ENCODE measurements at places on chromosomes 3 and 15. TPM values are rescaled to one million over a fixed set of nuclear protein-coding genes. Genes with fewer than 3 reads are reported as not detected.
A peak's percentile ranks its signal among the peaks of the same experiment; 100 is the strongest.

DNA sequence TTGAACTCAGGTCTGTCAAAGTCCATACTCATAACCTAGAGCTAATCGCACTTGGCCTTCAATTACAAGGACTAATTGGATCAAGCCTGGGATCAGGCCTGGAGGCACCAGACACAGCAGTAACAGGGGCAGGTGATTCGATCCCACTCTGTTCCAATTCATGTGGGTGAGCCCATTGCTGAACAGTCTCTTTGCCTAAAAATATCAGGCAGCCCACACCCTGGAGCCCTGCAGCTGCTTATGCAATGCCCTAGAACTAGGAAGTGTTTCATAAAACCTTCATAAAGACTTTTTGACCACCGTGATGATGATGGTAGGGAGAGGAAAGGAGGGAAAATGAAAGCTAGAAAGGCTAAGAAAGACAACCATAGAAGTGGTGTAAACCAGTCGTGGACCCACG lies 47.8 kb upstream of the NEO1 start:
- peaks cover 11% of the 10 kb centered on the region for H3K4me1 ChIP-seq
- no peak for DNase-seq
- H3K27me3 ChIP-seq = no peaks in the 10 kb centered on the region
- H3K27ac ChIP-seq = no peak overlapping the region
- H3K36me3 ChIP-seq = no peaks in the 10 kb centered on the region

DNA sequence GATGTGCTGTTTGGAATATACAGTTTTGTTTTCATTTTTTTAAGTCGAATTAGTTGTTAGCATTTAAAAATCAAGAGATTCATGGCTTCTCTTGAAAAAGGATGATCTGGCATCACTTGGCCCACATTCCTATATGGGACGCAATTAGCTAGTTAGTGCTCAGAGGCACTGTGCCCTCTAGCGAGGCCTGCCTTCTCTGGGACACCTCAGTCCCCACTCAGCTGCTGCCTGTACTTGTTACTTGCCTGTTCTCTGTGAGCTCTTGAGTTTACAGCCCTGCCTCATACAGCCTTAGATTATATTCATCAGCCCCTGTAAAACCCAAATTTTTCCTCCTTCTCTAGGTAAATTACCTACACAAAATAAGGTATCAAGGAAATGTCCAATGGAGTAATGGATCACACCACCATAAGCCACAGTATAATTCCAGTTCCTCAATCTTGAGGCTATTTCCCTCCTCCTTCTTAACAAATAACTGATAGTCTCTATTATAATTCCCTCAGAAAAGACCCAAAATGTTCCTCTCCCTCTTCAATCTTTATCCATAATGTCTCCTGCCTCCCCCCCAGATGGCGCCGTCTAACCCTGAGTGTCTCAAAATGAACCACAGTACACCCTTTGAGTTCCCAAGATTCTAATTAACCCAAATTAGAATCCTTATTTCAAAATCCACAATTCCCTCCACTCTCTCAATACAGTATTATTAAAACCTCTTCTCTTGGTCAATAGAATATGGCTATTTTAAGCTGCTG lies 2.7 kb downstream of the ZMAT3 start:
- H3K27ac ChIP-seq = no peak overlapping the region
- DNase-seq = no peak
- peaks cover 32% of the 10 kb centered on the region for H3K36me3 ChIP-seq
- no peak overlapping the region for H3K4me3 ChIP-seq

DNA sequence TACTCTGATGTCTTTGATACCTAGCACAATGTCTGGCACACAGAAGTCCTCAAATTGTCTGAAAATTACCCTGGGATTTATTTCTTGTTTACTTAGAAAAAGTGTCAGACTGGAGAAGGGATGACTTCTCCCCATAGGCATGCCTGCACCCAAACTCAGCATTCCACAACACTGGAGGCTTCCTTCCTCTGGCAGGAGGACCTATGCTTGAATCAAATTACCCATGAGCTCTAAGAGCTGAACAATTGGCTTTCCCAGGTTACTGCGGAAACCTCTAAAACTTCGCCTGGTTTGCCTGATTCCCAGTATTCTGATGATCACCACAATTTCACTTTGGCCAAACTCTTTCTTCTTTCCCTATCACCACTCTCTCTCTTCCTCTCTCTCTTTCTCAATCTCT lies 217.4 kb downstream of the DIPK2A start:
- DNase-seq = no peak
- H3K27ac ChIP-seq = no peak overlapping the region
- H3K27me3 ChIP-seq = no peaks in the 10 kb centered on the region
- H3K36me3 ChIP-seq = no peaks in the 10 kb centered on the region
- no peaks in the 10 kb centered on the region for H3K4me1 ChIP-seq

- peaks cover 18% of the 10 kb centered on the region for H3K4me1 ChIP-seq
- peak overlapping the region; percentile 6 for H3K4me3 ChIP-seq
- H3K27ac ChIP-seq = peak overlapping the region; percentile 83
Measured at GRCh38 chr3:41710646-41711388, 251.1 kb downstream of the ULK4 start.

GRCh38 chr3:138640537-138640936 lies 32.0 kb downstream of the FAIM start:
- DNase-seq = no peak
- no peak overlapping the region for H3K27ac ChIP-seq
- H3K4me3 ChIP-seq = no peak overlapping the region

DNA sequence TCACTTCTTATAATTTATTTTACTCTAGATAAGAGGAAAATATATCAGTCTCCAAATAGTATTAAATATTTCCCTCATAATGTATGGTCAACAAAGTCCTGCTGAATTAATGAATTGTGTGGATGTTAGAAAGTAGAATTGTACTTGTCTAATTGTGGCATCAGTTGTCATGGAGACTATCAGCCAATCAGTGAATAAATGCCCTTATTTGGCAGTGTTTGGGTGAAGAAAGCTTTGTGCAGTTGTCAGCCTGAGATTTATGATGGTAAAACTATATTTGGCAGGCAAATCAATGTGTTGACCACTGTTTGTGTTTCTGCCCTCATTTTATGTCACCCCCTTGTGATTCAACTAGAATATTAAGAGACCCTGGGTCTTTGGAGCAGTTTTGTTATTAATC lies 293.6 kb upstream of the MDFIC2 start:
- H3K27ac ChIP-seq = no peak overlapping the region
- no peak overlapping the region for H3K4me3 ChIP-seq
- H3K36me3 ChIP-seq = no peaks in the 10 kb centered on the region
- peaks cover 12% of the 10 kb centered on the region for H3K4me1 ChIP-seq
- no peaks in the 10 kb centered on the region for H3K27me3 ChIP-seq

DNA sequence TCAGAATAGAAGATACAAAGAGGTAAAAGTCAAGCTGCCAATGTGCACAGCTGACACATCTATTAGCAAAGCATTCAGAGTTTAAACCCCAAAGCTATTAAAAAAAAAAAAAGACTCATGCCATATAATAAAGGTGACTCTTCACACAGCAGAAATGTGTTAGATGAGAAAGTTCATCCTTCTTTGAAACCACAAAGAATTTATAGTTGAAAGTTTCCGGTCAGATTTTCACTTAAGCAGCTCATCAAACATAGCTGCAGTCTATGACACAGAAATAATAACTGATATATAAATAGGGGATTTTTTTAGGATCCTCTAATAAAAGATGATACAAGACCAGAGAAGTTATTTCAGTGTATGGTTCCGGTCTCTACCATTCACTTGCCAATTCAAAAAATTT lies 76.6 kb downstream of the WWTR1 start:
- peak overlapping the region; percentile 90 for H3K27ac ChIP-seq
- H3K36me3 ChIP-seq = no peaks in the 10 kb centered on the region
- H3K27me3 ChIP-seq = no peaks in the 10 kb centered on the region
- H3K4me3 ChIP-seq = no peak overlapping the region
- no peak for DNase-seq
- peaks cover 90% of the 10 kb centered on the region for H3K4me1 ChIP-seq

GRCh38 chr3:122258757-122259371 lies 66.2 kb upstream of the CSTA start:
- no peak overlapping the region for H3K27ac ChIP-seq
- H3K4me3 ChIP-seq = no peak overlapping the region
- no peaks in the 10 kb centered on the region for H3K36me3 ChIP-seq
- H3K4me1 ChIP-seq = 0 out of 2 replicates have a peak, but pooled peaks cover 6% of the 10 kb centered on the region

GRCh38 chr3:149554826-149555225 lies 80.3 kb downstream of the TM4SF4 start:
- no peak overlapping the region for H3K4me3 ChIP-seq
- DNase-seq = peak; percentile 72
- peaks cover 7% of the 10 kb centered on the region for H3K36me3 ChIP-seq

- H3K4me1 ChIP-seq = no peaks in the 10 kb centered on the region
- no peak overlapping the region for H3K27ac ChIP-seq
- H3K36me3 ChIP-seq = no peaks in the 10 kb centered on the region
- H3K4me3 ChIP-seq = no peak overlapping the region
Measured at GRCh38 chr3:34132069-34132692, 333.8 kb downstream of the PDCD6IP start.

DNA sequence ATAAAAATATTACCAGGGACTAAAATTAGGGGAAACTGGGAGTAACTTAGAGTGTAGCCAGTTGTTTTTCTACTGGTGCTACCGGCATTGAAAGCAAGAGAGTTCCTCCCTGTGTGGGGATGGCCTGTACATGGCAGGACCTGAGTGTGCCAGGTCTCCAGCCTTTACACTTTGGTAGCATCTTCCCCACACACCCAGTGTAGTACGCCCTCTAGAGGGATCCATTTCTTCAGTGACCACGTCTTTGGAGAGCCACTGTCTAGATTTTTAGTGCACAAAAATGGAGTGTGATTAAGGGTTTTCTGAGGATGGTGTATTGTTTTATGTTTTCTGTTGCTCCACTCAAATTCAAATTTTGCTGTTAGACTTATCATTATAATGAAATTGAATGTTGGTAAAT lies 507.0 kb upstream of the TPRG1 start:
- H3K4me3 ChIP-seq = no peak overlapping the region
- H3K4me1 ChIP-seq = peaks cover 5% of the 10 kb centered on the region
- H3K27me3 ChIP-seq = no peaks in the 10 kb centered on the region
- no peak for DNase-seq
- peaks cover 5% of the 10 kb centered on the region for H3K36me3 ChIP-seq

GRCh38 chr3:37181756-37182155 lies 7.4 kb upstream of the LRRFIP2 start:
- H3K27ac ChIP-seq = 0 out of 2 replicates have a peak overlapping the region, but pooled peaks have one; percentile 1
- no peaks in the 10 kb centered on the region for H3K27me3 ChIP-seq
- DNase-seq = no peak
- H3K36me3 ChIP-seq = peaks cover 24% of the 10 kb centered on the region
- no peak overlapping the region for H3K4me3 ChIP-seq
- H3K4me1 ChIP-seq = peaks cover 41% of the 10 kb centered on the region

DNA sequence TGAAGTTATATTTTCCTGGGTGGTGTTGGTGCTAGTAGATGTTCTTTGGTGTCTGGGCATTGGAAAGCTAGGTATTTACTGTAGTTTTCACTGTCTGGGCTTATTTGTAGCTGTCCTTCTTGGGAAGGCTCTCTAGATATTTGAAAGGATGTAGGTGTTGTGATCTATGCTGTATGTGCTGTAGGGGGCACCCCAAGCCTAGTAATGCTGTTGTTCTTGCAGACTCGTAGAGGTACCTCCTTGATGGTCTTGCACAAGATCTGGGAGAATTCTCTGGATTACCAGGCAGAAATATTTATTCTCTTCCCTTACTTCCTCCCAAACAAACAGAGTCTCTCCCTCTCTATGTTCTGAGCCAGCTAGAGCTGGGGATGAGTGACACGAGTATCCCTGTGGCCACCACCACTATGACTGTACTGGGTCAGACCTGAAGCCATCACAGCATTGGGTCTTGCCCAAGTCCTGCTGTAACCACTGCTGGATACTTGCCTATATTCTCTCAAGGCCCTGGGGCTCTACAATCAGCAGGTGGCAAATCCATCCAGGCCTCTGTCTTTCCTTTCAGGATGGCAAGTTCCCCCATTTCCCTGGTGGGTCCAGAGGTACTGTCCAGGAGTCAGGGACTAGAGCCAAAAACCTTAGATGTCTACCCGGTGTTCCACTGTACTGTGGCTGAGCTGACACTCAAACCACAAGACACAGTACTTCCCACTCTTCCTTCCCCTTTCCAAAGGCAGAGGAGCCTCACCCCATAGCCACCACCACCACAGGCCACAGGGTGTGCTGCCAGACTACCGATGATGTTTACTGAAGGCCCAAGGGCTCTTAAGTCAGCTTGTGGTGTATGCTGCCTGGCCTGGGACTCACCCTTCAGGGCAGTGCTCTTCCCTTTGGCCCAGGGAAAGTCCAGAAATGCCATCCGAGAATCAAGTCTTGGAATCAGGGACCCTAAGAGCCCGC lies 195.2 kb upstream of the DPPA4 start:
- no peaks in the 10 kb centered on the region for H3K4me1 ChIP-seq
- H3K27me3 ChIP-seq = no peaks in the 10 kb centered on the region
- DNase-seq = no peak
- no peak overlapping the region for H3K27ac ChIP-seq
- no peak overlapping the region for H3K4me3 ChIP-seq

DNA sequence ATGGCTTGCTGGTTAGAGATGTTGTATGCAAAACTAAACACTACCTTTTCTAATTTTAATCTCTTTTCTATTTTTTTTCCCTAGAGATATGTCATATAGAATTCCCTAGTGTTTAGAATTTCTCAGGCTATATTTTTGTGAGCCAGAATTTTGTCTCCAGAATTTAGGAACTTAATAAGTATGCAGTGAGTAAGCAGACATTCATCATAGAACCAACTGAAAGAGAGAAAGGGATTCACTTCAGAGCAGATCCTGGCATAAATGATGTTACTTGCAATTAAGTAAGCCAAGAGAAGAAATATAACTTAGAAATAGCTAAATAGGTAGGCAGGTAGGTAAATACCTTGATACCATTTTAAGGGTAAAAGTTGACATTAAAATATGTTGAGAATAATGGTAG lies 288.9 kb downstream of the ZNF385D start:
- no peaks in the 10 kb centered on the region for H3K36me3 ChIP-seq
- H3K4me1 ChIP-seq = no peaks in the 10 kb centered on the region
- no peaks in the 10 kb centered on the region for H3K27me3 ChIP-seq
- no peak for DNase-seq
- H3K4me3 ChIP-seq = no peak overlapping the region

The CELSR3 gene
- 0.26 TPM for total RNA-seq

The RPS27L gene
- 148 TPM for total RNA-seq

The ARRDC4 gene
- total RNA-seq = 4.2 TPM

The THSD4 gene
- total RNA-seq = 14.6 TPM

The NCKIPSD gene
- 10.2 TPM for total RNA-seq
